ENCODE measurements at places on chromosomes 5 and 9.

DNA sequence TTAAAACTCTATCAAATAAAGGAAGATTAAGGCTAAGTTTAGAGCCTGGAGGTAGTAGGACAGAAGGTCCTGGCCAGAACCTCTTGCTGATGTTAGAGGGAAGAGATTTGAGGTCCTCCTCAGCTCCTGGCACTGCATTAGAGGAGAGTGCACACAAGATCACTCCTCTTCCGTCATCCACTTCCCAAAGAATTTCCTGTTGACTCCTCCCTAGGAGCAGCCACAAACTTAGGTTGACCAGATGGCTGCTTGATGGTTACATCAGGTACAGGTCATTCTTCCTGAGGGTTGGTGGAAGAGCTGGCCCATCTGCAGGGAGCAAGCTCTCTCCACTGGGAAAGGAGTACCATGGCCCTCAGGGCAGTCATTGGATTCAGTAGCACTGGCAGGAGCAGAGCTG is 93.9 kb upstream of the IL33 start:
- no peak for DNase-seq

- DNase-seq: peak; percentile 38
Measured at GRCh38 chr9:137085920-137086530, 760 bp upstream of the MAN1B1 start.

- DNase-seq: no peak
Measured at GRCh38 chr5:108016101-108016500, 345.4 kb upstream of the EFNA5 start.

DNA sequence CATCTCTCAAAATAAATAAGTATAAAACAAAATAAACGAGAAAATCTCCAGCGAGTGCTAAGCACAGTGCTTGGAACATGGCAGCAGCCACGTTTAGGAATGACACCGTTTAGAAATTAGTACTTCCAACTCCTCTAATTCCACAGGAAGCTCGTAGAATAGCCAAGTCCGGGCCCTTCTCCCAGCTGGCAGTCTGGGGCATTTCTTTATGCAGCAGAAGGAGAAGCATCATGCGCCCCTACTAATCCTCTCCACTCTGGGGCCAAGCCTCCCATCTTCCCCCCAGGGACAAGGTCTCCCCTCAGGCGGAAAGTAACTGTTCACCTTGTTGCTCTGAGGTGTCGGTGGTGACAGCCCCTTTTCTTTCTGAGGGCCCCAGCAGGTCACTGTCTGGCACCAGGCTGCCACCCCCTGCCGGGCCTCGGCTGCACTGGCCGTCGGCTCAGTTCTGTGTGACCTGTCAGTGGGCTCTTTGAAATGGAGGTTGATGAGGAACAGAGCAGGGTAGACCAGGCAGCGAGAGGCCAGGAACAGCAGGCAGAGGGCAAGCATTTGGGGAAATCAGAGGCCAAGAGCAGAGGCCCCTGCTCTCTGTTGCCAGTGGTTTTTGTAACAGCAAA is 113.5 kb upstream of the WWC1 start:
- DNase-seq: no peak

- DNase-seq: no peak
Measured at GRCh38 chr9:26833792-26834191, 58.8 kb downstream of the CAAP1 start.

- no peak for DNase-seq
Measured at GRCh38 chr9:116276651-116277121, 123.1 kb downstream of the PAPPA start.

GRCh38 chr5:9230355-9230754 is 315.5 kb downstream of the SEMA5A start:
- no peak for DNase-seq

DNA sequence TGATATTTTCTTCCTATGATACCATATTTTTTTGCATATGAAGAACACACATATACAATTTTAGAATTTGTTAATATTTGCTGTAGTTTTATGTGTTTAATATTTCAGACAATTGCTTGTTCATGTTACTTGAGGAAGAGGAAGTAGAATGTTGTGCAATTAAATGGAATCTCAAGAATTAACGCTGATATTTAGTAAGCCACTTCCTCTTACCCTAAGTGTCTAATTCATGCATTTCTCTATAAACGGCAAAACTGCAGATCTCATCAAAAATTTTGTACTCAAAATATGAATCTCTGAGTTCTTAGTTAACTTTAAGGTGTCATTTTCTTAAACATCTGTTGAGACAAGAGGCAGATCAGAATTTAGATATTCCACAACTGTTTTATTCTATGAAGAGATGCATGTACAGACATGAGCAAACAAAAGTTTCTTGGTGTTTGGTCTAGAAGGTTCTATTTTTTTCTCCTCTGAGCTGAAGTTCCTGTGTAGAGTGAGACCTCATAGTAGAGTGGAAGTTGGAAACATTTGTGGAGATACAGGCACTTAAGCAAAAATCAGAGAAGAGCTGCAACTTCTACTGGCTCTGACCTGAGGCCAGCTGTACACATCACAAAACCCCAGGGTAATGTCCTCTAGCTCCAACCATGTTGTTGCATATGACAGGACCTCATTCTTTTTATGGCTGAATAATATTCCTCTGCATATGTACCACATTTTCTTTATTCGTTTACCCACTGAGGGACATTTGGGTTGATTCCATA is 16.6 kb upstream of the TGFBI start:
- DNase-seq: peak; percentile 83

DNA sequence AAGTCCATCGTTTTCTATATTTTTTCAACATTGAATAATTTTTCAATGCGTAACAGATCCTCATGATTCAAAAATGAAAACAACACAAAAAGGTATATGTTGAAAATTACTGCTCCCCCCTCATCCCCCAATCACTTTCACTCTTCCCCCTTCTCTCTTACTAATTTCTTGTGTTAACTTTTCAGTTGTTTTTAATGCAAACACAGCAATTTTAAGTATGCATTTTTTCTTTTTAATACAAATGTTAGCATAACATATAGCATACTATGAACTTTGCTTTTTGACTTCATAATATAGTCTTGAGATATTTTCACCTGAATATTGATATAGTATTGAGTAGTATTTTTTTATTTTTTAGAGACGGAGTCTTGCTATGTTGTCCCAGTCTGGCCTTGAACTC is 41.1 kb upstream of the CAMK4 start:
- no peak for DNase-seq

DNA sequence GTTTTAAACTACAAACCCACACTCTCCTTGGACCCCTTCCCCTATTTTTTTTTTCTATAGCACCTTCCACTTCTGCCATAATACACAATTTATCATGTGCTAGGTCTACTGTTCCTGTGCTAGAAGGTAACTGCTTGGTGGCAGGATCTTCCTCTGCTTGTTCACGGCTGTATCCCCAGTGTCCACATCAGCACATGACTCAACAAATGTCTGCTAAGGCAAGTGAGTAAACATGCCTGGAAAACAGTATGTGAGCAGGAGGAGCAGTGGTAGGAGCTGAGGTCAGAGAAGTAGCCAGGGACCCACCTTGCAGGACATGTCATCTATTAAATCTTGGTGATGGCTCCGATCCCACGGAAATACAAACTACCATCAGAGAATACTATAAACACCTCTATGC is 79.4 kb downstream of the AUH start:
- DNase-seq: peak; percentile 69

DNA sequence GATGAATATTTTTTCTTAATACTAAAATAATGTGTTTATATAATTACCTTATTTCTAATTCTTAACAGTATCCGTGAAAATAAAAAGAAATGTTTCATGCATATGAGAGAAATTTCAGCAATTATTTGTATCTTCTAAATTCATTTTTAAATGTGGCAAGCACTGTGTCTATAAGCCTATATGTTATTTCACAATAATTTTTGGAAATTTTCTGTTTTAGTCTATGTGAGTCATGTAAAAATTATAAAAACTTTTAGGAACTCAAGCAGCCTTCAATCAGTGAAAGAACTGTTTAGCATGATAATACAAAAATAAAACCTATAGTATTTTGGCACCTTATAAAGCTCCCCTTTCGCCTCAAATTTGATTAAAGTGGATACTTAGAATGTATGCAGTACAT is 96.8 kb downstream of the ZCCHC7 start:
- no peak for DNase-seq

- DNase-seq: no peak
Measured at GRCh38 chr5:107241841-107242240, 428.9 kb downstream of the EFNA5 start.

GRCh38 chr5:125961150-125961549 is 462.1 kb upstream of the GRAMD2B start:
- DNase-seq: no peak

GRCh38 chr5:66440202-66440680 is 156.0 kb upstream of the MAST4 start:
- peak; percentile 1 for DNase-seq

DNA sequence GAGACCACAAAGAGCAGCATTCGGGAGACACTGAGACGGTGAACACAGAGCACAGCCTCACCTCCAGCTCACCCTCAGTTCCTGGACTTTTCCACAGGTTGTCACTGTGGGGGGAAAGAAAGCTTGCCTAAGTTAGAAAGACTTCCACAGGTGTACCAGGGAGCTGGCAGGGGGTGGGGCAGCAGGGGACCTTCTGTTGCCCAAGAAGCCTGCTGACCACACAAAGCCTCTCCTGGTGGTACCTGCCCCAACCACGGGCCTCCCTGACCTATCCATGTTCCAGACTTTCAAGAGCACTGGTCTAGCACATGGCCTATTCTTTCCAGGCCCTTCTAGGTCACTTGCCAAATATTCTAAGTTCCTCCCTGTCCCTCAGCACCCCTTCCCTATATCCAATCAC is 550.8 kb downstream of the BNC2 start:
- no peak for DNase-seq

DNA sequence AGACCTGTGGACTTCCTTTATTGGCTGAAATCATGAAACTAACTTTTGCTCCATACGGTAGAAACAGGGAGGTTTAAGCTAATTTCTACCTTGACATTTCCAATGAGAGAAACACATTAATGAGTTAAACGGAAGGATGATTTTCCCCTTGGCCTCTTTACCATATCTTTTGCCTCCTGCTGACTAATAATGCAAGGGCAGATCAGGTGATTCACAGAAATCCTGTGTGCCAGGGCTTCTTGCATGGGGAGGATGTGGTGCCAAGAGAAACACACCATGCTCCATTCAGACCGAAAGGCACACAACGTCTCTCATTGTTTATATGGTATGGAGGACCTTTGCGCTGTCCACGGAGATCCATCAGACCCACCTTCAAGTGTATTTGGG is 17.4 kb upstream of the PRLR start:
- DNase-seq: peak; percentile 1

DNA sequence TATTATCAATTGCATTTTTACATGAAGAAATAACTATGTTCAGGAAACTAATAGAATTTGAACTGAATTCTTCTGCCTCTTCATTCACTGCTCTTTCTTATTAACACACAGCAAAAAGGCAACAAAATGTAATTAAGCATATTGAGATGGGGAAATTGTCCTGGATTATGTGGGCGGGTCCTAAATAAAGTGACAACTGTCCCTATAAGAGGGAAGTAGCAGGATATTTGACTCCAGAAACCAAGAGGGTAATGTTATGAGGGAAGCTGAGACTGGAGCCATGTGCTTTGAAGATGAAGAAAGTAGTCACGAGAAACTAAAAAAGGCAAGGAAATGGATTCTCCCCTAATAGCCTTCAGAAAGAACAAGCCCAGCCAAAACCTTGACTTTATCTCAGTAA is 311.2 kb upstream of the PIK3R1 start:
- no peak for DNase-seq

- no peak for DNase-seq
Measured at GRCh38 chr5:53291047-53291446, 181.5 kb upstream of the MOCS2 start.

- DNase-seq: no peak
Measured at GRCh38 chr9:93891050-93891449, 64.1 kb downstream of the BARX1 start.

- DNase-seq: no peak
Measured at GRCh38 chr5:72064801-72065570, 42.3 kb upstream of the MAP1B start.

DNA sequence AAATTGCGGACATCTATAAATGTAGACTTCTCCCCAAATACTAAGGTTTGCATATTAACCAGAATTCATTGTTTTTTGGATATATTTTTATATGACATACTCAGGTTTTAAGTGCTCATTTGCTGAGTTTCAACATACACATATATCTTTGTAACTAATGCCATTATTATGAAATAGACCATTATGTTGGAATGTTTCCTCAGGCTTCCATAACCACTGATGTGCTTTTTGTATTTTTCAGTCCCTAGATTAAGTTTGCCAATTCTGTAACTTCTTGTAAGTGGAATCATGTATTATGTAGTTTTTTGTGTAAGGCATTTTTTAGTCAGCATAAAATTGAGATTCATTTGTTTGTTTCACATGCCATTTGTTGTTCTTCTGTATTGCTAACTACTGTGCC is 32.1 kb downstream of the HSPA4 start:
- peak; percentile 16 for DNase-seq

GRCh38 chr5:151164687-151165392 is 7.3 kb upstream of the ANXA6 start:
- peak; percentile 76 for DNase-seq

- no peak for DNase-seq
Measured at GRCh38 chr5:124922255-124922975, 176.0 kb upstream of the ZNF608 start.

- no peak for DNase-seq
Measured at GRCh38 chr5:131384616-131385214, 120.9 kb downstream of the CDC42SE2 start.

- DNase-seq: no peak
Measured at GRCh38 chr5:132376694-132377641, 7.5 kb downstream of the SLC22A5 start.

DNA sequence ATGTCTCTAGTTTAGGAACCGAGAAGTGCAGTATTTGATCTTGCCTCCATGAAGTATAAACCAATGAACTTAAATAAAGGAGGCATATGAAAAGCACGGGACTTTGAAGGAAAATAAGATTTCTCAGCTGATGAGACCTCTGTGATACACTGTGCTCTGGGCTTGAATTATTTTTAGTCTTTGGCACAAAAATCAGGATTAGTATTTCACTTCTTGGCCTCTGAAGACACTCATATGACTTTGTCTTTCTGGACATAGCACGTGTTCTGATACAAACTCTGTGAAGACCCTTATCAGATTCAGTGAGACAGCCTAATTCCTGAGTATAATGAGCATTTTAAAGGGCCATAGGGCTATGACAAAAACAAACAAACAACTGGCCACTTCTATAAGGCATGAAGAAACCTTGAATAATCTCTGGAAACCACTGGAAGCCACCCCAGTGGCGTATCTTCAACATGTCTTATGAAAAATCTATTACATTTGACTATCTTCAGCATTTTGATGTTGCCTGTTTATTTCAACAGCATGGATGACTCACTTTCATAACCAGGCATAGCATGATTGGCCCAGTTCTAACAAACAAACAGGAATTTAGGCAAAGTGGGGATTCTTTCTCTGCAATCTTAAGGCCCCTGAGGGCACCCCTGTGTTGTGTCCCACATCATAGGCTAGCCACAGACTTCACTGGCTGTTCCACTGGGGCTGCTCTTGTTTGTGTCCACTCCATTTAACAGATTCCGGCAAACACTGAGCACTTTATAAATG is 90.3 kb upstream of the ZNF462 start:
- peak; percentile 53 for DNase-seq

- no peak for DNase-seq
Measured at GRCh38 chr5:1436681-1437080, 8.6 kb downstream of the SLC6A3 start.

All from iris pigment epithelial cell (primary cell).